Amniotic epithelial cell (primary cell): ENCODE measurements at places on chromosomes 3 and 15.

GRCh38 chr3:196524527-196524926 is 9.4 kb upstream of the SMCO1 start:
- no peak for DNase-seq

DNA sequence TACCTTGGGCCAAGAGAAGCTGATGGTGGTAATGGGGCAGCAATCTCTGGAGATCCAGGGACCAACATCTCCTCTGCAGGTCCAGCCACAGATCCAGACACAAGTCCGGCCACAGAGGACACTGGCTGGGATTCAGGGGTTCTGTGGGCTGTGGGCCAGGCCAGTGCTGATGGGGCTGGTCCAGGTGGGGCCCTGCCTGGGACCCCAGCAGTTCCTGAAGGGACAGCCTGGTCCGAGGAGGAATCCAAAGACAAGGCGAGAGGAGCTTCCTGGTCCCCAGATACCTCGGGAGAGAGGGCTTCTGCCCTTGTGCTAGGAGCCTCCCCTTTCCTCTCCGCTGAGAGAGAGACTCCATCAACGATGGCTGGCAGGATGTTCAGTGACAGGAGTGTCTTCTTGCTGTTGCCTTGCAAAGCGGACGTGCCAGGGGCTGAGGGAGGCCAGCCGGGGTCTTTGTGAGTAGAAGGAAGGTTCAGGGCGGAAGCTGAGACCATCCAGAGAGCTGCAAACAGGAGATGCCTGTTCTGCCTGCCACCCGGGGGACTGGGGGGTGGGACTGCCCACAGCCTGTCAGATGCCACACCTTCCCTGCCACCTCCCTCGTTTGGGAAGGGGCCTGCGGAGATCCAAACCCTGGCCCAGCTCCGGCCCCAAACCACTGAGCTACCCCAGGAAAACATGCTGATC is 24.5 kb upstream of the GOLGA6C start:
- no peak for DNase-seq

GRCh38 chr3:42020684-42021307 is 58.9 kb upstream of the ULK4 start:
- DNase-seq: peak; percentile 70

GRCh38 chr3:5162102-5162501 is 25.4 kb upstream of the EDEM1 start:
- DNase-seq: peak; percentile 86

GRCh38 chr15:89363770-89364169 is 29.1 kb upstream of the POLG start:
- DNase-seq: no peak

GRCh38 chr3:64992530-64993285 is 304.9 kb upstream of the ADAMTS9 start:
- DNase-seq: no peak

GRCh38 chr3:138036572-138036971 is 26.6 kb downstream of the CLDN18 start:
- no peak for DNase-seq

GRCh38 chr3:110656394-110657025 is 415.1 kb upstream of the NECTIN3 start:
- DNase-seq: no peak

- DNase-seq: no peak
Measured at GRCh38 chr3:100277255-100277800, 16.5 kb downstream of the TBC1D23 start.

DNA sequence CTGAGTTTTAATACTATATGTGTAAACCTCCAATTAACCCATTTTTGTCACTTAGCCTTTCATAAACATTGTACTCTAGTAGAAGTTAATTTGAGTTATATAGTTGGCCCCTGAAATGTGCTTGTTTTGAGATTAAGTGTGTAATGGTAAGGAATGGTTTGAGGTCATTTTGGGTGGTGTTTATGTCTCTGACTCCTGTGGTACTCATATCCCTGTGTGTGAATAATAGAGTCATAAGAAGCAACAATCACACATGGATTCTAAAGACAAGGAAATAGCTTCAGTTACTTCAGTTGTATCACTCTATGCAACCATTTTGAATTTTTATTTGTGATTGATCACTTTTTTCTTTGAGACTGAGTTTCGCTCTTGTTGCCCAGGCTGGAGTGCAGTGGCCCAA is 408.5 kb downstream of the MFSD1 start:
- DNase-seq: no peak

- peak; percentile 37 for DNase-seq
Measured at GRCh38 chr3:185934767-185935464, 2.9 kb downstream of the TRA2B start.

GRCh38 chr3:52454250-52454937 is 553 bp upstream of the TNNC1 start:
- no peak for DNase-seq

- DNase-seq: no peak
Measured at GRCh38 chr3:42855219-42855546, 20.5 kb downstream of the CYP8B1 start.

- no peak for DNase-seq
Measured at GRCh38 chr3:39910826-39911464, 101.5 kb downstream of the MYRIP start.

GRCh38 chr3:55946574-55947160 is 459.6 kb upstream of the WNT5A start:
- DNase-seq: no peak

GRCh38 chr3:43874290-43874689 is 183.6 kb downstream of the ABHD5 start:
- DNase-seq: no peak

- DNase-seq: no peak
Measured at GRCh38 chr3:161550491-161551195, 54.0 kb downstream of the OTOL1 start.

DNA sequence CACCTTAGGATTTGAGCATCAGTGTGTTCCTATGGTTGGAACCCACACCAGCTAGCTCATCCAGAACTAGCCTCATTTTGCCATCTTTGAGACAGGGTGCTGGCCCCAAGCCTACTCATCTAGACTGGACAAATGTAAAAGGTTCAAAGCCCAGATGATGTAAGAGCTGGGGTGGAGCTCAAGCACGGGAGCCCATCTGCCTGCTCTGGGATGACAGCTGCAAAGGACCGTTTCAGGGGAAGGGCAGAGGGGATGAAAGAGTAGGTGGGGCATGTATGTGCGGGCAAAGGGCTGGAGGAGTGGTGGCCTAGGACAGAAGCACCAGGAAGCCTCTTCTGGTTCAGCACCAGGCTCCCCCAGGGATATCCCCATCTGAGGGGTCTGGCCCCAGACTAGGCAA is 15.8 kb downstream of the CLK3 start:
- no peak for DNase-seq

GRCh38 chr3:64185436-64185835 is 39.8 kb downstream of the PRICKLE2 start:
- peak; percentile 45 for DNase-seq

- peak; percentile 45 for DNase-seq
Measured at GRCh38 chr3:63067999-63068645, 192.9 kb upstream of the CADPS start.

DNA sequence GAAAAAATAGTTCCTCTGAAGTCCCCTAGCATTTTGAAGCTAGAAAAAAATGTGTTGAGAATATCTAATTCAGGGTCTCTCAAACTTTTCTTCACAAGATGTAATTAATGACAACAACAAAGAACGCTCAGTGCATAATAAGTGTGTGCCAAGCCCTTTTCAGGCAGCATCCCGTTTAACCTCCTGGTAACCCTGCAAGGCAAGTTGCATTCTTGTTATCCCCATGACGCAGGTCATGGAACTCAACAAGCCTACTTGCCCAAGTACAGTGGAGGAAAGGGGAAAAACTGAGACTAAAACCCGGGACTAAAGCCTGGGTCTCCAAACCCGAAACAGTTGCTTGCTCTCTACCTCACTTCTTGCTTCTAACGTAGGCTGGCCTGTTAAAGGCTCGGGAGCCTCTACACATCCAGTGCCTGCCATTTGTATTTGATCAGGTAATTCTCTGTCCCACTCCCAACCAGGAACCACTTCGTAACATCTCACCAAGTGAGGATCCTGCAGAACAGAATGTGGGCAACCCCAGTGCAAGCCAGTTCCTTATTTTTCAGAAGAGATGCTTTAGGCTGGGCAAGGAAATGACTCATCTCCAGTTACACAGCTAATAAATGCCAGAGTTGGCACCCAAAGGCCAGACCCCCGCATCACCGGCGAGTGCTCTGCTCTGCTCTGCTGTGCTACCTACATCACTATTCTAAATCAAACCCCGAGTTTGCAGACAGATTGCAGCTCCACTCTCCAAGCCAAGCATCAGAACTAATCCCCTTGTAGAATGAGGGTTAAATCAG is 28.3 kb downstream of the LMCD1 start:
- DNase-seq: peak; percentile 67

GRCh38 chr3:76760336-76760735 is 279.6 kb upstream of the ROBO2 start:
- DNase-seq: no peak

DNA sequence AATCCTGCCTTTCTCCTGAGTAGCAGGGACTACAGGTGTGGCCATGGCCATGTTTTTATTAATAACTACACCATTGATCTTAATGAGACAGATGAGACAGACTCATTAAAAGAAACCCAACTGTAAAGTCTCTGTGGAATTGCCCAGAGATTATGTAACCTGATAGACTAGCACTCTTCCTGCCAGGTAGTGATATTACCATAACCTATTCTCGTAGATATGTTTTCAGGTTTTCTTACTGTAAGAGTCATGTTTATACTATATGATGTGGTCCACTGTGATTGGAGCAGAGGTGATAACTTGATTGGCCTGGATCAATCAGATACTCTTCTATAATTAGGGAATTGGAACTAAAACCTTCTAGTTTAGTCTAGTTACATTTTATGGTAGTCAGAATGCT is 93.7 kb downstream of the NFKBIZ start:
- no peak for DNase-seq

- peak; percentile 95 for DNase-seq
Measured at GRCh38 chr3:58998476-58999117, 51.2 kb downstream of the CFAP20DC start.

- DNase-seq: peak; percentile 19
Measured at GRCh38 chr3:146454796-146455195, 14.6 kb downstream of the PLSCR2 start.

DNA sequence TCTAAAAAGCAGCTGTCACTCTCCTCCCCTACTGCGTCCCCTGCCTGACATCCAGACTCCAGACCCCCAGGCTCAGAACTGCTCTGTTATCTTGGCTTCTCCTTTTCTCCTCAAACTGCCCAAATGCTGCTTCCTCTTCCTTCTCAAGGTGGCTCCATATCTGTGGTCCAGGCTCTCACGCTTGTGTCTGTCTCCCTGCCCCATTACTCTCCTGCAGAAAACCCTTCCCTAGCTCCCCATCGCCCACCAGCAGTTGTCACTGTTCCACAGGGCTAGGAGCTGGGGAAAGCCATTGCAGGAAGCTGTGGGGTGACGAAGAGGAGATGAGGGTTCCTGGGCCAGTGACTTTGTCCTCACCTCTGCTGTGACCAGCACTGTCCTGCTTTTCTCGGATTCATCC is 30.7 kb upstream of the CGNL1 start:
- DNase-seq: no peak

GRCh38 chr3:50202353-50203112 is 2.5 kb upstream of the SLC38A3 start:
- no peak for DNase-seq

DNA sequence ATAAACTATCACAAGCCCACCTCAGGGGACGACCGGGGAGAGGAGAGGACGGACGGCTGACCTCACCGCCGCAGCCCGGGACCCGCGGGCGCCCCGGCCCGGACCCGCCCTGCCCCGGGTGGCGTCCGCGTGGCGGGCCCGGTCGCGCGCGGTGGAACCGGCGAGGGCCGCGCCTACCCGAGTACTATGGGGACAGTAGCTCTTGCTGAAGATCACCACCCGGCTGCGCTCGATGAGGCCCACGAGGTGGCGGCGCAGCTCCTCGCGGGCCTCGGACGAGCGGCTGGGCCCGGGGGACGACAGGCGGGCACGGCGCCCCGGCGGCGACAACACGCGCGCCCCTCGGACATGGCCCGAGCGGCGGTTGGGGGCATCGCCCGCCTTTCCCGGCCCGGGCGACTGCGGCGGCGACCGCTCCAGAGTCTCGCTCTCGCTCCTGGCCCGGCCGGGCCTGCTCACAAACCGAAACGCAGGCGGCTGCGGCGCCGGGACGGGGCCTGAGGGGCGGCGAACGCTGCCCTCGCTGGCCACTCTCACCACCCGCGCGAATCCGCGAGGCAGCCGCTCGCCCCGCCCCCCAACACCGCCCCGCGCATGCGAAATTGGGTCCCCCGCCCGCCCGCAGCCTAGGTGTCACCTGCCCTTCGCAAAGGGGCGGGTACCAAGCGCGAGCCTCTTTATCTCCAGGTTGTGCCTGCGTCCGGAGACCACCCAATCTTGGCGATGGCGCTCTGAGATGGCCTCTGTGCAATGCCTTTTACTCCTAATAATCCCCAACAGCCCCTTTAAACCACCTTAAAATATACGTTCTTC is at the start of gene TXNRD3:
TXNRD3 (minus strand) TSS at position 554 of the 813 bp plus-strand sequence.
- DNase-seq: peak; percentile 56

DNA sequence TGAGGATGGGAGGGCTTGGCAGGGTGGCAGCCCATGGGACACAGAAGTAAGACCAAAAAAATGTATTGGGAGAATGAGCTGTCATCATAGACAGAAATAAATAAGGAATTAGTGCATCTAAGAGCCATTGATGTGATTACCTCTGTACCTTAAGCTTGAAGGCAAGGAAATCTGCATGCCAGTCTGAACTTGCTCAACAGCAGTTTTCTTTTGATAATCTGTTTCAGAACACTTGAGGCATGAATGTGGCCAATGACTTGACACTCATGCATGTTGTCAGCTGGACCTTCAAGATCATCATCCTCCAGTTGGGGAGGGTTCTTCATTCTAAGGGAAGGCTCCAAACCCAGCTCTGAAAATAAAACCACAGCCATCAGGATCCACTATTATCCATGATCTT is 148.5 kb downstream of the DCLK3 start:
- no peak for DNase-seq

DNA sequence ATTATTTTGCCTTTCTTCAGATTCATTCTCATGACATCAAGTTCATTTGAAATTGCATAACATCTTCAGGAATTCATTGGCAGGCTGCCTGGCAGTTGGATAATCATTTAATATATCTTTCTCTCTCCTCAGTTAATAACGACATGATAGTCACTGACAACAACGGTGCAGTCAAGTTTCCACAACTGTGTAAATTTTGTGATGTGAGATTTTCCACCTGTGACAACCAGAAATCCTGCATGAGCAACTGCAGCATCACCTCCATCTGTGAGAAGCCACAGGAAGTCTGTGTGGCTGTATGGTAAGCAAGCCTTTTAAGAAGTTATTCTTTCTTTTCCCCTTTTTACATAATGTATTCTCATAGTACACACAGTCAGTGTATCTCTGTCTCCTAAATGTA is 38.2 kb downstream of the TGFBR2 start:
- DNase-seq: peak; percentile 80

- no peak for DNase-seq
Measured at GRCh38 chr3:184635774-184636173, 74.2 kb downstream of the EPHB3 start.

DNA sequence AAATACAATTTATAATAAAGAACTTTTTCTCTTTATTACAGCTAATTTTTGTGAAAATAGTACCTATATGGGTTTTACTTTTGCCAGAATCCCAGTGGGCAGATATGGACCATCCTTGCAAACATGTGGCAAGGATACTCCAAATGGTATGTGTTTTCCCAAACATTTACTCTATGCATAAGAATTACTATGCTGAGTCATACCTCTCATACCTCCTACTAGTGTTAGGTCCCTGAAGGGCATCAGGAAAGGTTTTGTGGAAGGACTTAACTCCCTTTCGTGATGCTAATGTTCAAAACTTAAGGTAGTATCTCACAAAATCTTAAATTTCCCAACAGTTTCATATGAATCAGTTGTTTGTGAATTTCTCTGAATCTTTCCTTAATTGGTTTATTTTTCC is 21.3 kb downstream of the ADGRG7 start:
- DNase-seq: no peak
